ENCODE measurements at places on chromosomes 7 and 10. TPM values are rescaled to one million over a fixed set of nuclear protein-coding genes. Genes with fewer than 3 reads are reported as not detected.

NRF1 gene
- 14.7 TPM for total RNA-seq

DNA sequence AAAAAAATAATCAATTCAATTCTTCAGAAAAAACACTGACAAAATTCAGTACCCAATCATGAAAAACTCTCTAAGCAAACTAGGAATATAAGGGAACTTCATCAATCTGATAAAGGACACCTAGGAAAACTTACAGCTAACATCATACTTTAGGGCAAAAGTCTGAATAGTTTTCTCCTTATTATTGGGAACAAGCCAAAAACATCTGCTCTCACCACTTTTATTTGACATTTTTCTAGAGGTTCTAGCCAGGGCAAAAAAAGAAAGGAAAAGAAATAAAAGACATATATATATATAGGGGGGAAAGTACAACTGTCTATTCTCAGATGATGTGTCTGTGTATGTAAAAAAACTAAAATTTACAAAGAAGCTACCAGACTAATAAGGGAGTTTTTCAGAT, 19.0 kb downstream of the CDK6 start:
- no peak for DNase-seq

VIPR2 gene
- 0.68 TPM for total RNA-seq

DNA sequence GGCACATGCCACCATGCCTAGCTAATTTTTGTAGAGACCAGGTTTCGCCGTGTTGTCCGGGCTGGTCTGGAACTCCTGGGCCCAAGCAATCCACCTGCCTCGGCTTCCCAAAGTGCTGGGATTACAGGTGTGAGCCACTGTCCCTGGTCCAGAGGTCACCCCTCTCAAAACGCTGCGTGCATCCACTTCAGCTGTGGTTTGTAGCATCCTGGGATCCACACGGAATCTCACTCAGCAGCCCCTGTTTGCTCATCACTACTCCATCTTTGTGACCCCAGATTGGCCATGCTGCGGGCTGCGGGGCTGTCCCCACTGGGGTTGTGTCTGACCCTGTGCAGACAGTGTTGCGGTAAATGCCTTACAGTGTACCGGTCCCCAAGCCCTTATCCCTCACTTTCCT, 3.5 kb downstream of the INPP5A start:
- DNase-seq: peak; percentile 72

DNA sequence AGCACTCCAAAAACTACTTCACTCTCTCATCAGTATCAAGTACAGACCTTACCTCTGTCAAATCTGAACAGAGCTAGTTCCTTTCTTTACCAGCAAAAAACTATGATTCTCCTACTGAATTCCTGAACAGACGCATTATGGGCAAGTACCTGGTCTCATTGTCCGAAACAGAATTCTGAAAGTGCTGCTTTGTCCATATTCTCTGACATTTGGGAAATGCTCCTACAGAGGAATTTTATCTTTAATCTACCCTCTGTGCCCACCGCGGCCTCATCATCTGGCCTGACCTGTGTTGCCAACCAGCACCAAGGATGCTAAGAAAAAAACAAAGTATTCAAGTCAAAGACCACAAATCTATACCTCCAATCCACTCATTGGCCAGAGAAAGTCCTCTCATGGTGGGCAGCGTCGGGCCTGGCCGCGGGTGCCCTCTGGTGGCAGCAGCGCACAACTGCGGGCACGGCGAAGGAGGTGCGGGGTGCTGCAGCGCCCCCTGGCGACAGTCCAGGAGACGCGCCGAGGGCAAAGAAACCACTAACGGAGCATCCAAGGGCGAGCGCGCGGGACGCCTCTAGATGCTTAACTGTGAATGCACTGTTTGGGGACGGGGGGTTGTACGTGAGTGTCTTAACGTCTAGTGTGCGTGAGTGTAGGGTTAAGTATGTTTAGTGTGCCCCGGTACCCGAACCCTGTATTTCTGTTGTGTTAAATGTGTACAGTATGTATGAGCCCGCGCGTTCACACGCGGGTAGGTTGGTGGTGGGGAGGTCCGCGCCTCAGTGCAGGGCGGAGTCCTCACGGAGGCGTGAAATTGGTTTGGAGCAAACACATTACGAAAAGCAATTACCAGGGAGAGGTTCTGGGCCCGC, 5.0 kb upstream of the GBX1 start:
- DNase-seq: peak; percentile 96

GIMAP7 gene
- 101 TPM for total RNA-seq

RBM48 gene
- total RNA-seq: 22.9 TPM
